Stimulated activated CD4-positive, alpha-beta T cell treated with anti-CD3 and anti-CD28 coated beads, Interleukin-15, amount 100 ng/mL, for 48 hours (primary cell): ENCODE measurements at places on chromosomes 12 and 14.

DNA sequence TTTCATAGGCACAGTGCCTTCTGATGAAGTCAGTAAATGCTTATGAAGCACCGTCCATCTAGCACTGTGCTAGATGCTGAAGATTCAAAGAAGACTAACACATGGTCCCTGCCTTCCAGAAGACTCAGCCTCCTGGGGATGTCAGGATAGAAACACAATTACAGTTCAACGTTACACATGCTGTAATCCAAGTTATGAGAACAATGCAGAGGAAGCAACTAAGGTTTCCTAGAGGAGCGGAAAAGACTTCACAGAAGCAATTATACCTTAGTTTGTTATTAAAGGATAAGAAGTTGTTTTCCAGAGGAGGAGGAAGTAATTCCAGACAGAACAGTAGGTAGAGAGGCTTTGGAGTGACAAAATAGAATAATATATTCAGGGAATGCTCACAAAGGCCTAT, 66.9 kb upstream of the FGD4 start:
- no peak for DNase-seq

GRCh38 chr12:56362130-56363059, at the start of gene APOF:
Gene APOF (minus strand): TSS chr12:56362857. CDS start chr12:56362745, 112 bp downstream.
- no peak for DNase-seq

DNA sequence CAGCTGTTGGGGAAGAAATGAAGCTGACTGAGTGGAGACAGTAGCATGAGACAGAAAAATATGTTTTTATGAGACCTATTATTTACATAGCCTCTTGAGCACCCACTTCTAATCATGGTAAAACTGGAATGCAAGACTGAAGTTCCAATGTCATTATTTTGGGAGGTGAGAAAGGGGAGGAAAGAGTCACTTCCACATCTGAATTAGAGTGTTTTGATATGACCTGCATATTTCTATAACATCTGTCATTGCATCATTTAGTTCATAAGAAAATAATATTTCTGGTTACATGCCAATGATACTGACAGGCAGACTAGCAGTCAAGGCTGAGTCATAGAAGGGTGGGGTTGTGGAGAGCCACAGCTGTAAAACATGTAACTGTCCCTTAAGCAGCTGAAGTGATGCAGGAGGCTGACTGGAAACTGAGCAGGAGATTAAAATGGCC, 26.7 kb downstream of the NTN4 start:
- DNase-seq, result no peak

- no peak for DNase-seq
Measured at GRCh38 chr12:79374545-79374944, 316.2 kb downstream of the PAWR start.

- DNase-seq, result no peak
Measured at GRCh38 chr12:34399631-34400410, 377.5 kb downstream of the ALG10 start.
